Right renal cortex interstitium (tissue), 3 donors: ENCODE measurements at places on chromosomes 4 and X. TPM values are rescaled to one million over a fixed set of nuclear protein-coding genes. Genes with fewer than 3 reads are reported as not detected.

TRAM1L1 gene
- 18.1 TPM for polyA plus RNA-seq

DNA sequence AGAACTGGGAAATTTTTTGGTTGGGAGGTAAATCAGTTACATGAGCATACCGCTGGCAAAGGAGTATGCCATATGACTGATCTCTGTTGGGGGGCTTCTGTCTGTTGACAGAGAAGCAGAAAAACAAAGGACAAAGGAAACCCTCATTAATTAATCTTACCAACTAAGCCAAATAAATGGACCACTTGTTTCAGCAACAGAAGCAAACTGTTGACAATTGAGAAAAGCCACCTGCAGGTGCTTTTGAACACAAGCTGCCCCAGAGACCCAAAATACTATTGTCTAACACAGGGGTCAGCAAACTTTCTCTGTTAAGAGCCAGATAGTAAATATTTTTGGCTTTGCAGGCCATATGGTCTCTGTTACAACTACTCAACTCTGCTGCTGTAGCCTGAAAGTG, 7.0 kb upstream of the FRYL start:
- DNase-seq, result peak; percentile 71

GRCh38 chrX:13473442-13474163, 95.8 kb upstream of the EGFL6 start:
- DNase-seq, result no peak

- DNase-seq, result no peak
Observed at GRCh38 chr4:108611365-108611764, 9.0 kb upstream of the RPL34 start.

- DNase-seq, result no peak
Observed at GRCh38 chr4:147340111-147340510, 140.8 kb upstream of the EDNRA start.
